Epithelial cell of umbilical artery (primary cell): ENCODE measurements at places on chromosomes 11 and 22. TPM values are rescaled to one million over a fixed set of nuclear protein-coding genes. Genes with fewer than 3 reads are reported as not detected.

The ROBO4 gene
- total RNA-seq, result 132 and 166 TPM in 2 replicates

The CCDC89 gene
- total RNA-seq, result not detected in 2 replicates

The NXPE2 gene
- 0.15 TPM in 1 of 2 replicates, not detected in the other for total RNA-seq

The OR51B4 gene
- total RNA-seq, result not detected in 2 replicates

The PTGDR2 gene
- total RNA-seq, result not detected in 2 replicates

The GDPD4 gene
- not detected in 2 replicates for total RNA-seq

The GPR83 gene
- total RNA-seq, result not detected in 2 replicates

The MRGPRG gene
- total RNA-seq, result not detected in 2 replicates

The ENTHD1 gene
- not detected in 2 replicates for total RNA-seq

The SPDYC gene
- not detected in 2 replicates for total RNA-seq

The APOA4 gene
- not detected in 2 replicates for total RNA-seq

The KCNK4 gene
- total RNA-seq, result under 0.01 and 0.30 TPM in 2 replicates

The FOLR2 gene
- total RNA-seq, result not detected in 2 replicates

The PRDM11 gene
- total RNA-seq, result 6.5 and 10.8 TPM in 2 replicates

The ISX gene
- not detected in 2 replicates for total RNA-seq

The CCDC188 gene
- 0.97 and 3.3 TPM in 2 replicates for total RNA-seq

The SCGB1D2 gene
- not detected in 2 replicates for total RNA-seq

The ADSL gene
- total RNA-seq, result 201 and 211 TPM in 2 replicates

The TEX54 gene
- total RNA-seq, result not detected in 2 replicates

The TMA7B gene
- not detected in 2 replicates for total RNA-seq

The SLC25A18 gene
- not detected in 2 replicates for total RNA-seq

The SCGB1A1 gene
- total RNA-seq, result not detected in 2 replicates

The KIF18A gene
- 12.0 and 17.9 TPM in 2 replicates for total RNA-seq

The TRIM49C gene
- not detected in 2 replicates for total RNA-seq

The SDHAF2 gene
- 30.1 and 66.3 TPM in 2 replicates for total RNA-seq

The OR8G5 gene
- not detected in 2 replicates for total RNA-seq
